ENCODE measurements at places on chromosomes 5 and 9.

- no peak for DNase-seq
Measured at GRCh38 chr5:68214482-68215207, 911 bp upstream of the PIK3R1 start.

- DNase-seq, result no peak
Measured at GRCh38 chr9:69996967-69997366, 46.7 kb upstream of the MAMDC2 start.

GRCh38 chr5:98108497-98108896 lies 665.0 kb upstream of the RGMB start:
- no peak for DNase-seq

- no peak for DNase-seq
Measured at GRCh38 chr9:114729706-114730105, 47.7 kb upstream of the TEX48 start.

DNA sequence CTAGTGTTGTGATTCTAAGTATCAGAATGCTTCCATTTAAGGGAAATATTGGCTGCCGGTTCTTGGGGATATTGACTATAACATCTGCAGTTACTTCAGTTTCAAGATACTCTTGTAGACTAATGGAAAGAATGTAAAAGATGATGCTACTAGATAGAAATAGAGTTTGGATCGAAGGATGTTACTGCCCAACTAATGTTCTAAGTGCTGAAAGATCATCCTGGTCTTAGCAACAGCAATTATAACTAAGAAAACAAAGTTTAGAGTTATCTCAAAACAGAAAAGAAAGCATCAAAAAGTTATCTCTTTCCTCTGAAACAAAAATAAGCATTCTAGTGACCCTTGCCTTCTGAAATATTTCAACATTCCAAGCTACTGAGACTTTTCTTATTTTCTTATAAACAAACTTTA lies 49.9 kb downstream of the ITGA1 start:
- DNase-seq, result no peak

Measured in activated T-cell treated with anti-CD3 and anti-CD28 coated beads for 4 hours (primary cell).